Stimulated activated CD4-positive, alpha-beta T cell treated with anti-CD3 and anti-CD28 coated beads, Interleukin-12 subunit alpha, Interleukin-12 subunit beta, amount 100 ng/mL, for 48 hours (primary cell): ENCODE measurements at places on chromosomes 2 and 18.

GRCh38 chr2:224264259-224264658 lies 137.6 kb downstream of the FAM124B start:
- no peak for DNase-seq

GRCh38 chr2:19504400-19505198 lies 146.2 kb upstream of the OSR1 start:
- no peak for DNase-seq

GRCh38 chr2:152510621-152511020 lies 175.6 kb downstream of the FMNL2 start:
- DNase-seq, result no peak

GRCh38 chr2:205117125-205117524 lies 565.2 kb upstream of the NRP2 start:
- DNase-seq, result no peak

DNA sequence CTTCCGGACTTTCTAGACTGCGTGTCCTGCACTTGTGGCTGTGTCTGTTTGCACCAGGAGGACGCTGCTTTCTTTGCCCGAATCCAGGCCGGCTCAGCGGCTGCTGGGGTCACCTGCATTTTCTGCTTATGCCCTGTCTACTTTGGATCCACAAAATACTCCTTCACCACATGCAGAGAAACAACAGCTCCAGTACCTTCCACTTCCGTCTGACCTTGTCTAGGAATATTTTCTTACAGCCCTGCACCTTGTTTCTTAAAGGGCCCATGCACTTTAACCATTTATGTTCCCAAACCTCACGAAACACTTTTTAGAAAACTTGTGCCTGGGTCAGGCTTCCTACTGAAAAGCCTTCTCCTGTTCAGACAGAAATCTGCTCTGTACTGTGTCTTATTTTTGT lies 129.4 kb upstream of the NCK2 start:
- DNase-seq, result no peak

DNA sequence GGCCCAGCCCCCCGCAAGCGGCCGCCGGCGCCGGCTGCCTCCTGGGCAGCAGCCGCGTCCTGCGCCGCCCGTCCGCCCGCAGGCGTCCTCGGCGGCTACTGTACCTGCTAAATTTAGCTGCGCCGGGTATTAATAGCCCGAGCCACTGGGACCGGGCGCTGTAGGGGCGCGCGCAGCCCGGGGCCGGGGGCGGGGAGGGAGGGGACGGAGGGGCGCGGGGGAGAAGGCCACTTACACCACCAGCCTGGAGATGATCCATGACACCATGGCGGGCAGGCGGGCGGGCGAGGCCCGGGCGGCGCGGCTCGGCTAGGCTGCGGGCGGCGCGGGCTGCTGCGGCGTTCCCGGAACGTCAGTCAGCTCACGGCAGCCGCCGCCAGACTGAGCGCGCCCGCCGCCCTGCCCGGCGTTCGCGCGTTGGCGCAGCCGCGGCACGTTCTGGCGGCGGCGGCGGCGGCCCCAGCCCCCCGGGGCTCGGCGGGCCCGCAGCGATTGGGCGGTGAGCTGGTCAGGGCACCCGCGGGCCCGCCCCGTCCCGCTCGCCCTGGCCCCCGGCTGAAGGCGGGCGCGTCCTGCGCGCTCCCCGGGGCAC lies at the start of gene REEP1:
TSS of gene REEP1 (minus strand) at position 383 of the 592 bp plus-strand sequence. CDS start at position 267, 116 bp downstream.
- no peak for DNase-seq

- DNase-seq, result no peak
Observed at GRCh38 chr2:29802986-29803385, 118.4 kb downstream of the ALK start.

DNA sequence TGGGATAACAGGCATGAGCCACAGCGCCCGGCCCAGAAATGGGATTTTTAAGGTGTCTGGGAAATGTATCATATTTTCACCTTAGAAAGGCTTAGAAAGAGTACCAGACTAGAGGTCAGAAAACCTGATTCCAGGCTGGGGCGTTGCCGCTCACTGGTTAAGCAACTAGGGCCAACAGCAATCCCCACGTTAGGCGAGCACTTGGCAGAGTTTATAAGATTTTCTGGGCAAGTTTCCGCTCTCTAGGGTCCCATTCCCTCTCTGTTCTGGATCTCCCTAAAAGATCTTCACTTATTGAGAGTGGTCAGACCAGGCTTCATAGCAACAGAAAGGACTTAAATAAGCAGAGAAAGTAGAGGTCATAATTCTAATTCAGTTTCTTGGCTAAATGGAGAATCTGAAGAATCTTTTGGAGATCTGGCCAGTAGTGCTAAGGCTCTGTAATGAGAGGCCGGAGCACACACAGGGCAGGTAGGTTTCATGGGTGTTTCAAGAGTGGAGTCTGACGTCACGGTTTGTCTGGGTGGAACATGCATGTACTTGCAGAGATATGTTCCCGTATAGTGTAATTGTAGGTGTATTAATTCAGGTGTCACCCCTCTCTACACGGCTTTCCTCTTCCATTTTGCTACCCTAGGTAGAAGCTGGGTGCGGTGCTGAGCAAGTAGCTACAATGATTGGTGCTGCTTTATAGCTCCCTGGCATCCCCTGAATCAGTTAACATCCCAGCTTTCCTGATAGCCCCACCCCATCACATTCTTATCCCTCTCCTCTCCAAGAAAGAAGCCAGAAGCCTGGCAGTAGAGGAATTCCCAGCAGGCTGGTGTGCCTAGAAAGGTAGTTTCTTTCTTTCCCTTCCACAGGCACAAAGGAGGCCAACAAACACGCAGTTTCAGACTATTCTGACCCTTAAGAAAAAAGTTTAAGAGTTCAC lies 4.4 kb upstream of the SMAD7 start:
- DNase-seq, result no peak

DNA sequence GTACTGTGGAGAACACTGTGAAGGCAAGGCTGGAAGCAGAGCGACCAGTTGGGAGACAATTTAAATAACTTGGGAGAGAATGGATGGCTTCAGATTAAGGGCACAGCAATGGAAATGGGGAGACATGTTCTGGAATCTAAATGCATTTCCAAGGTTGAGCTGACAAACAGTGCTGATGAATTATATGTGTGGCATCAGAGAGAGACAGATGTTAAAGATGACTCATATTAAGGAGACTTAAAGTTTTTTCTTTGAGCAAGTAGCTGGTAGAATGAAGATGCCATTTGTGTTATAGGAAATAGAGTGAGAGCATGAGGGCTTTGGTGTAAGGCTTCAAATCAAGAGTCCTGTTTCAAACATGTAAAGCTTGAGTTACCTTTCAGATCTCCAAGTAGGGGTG lies 441.8 kb downstream of the SETBP1 start:
- DNase-seq, result no peak

DNA sequence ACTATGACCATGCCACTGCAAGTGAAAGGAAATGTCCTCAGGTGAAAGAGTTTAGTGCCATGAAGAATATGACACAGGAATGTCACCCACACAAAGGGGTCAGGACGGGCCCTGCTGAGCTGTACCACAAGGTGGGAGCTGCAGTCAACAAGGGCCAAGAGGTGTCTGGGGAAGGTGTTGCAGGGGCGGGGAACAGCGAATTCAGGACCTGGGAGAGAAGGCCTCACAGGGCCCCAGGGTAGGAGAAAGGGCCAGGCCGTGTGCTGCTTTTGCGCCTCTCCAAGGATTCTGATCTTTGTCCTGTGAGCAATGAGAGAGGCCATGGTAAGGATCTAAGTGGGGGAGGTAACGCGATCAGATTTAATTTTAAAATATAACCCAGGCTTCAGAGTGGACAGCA lies 23.6 kb downstream of the CYB5A start:
- DNase-seq, result no peak

DNA sequence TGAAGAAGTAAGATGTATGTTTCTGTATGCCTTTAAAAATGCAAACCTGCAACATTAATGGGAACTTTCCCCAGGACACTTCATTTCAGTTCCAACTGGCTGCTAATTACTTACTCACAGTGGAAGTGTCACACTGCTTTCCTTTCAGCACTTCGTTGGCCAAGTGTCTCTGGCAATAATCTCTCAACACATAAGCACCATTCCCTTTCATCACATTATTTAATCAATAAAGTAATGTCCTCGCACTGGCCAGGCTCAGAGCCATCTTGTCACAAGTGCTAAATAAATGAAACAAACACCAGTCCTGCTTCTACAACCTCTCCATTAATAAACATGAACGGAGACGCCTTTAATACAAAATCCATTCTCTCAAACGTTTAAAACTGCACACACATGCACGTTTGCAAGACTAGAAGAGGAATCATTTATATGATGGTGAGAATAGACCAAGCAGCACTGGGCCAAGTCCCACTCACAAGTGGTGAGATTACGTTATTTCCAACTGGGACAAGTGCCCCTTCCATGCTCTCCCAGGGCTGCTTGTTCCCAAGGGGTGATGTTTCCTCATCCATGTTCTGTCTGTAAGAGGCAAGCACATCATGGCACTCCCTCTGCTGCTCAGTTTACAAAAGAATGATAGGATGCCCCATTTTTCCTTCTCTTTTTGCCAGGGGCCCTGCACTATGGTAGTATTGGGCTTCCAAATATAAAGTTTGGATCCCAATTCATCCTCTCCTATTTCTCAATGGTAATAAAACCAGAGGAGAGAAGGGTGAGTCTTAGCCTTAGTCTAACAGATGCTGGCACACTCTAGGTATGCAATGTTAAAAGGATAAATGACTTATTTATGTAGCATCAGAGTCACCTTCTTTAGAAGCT lies 56.8 kb upstream of the ETAA1 start:
- DNase-seq, result no peak

DNA sequence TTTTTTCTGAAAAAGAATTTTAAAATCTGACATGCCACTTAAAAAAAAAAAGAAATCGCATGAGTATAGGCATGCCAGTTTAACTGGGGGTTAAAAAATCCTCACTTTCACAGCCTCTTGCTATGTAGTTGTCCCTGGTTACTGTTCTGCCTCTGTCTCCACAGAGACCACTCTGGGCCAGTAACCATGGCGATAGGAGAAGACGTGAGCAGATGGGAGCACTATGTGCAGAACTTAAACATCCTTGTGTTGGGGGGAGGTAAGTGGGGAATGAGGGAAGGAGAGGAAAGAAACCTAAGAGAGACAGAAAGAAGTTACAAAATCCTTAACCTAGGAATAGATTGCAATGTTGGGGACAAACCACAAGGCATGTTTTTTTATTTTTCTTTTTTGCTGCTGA lies 75.9 kb upstream of the CYRIA start:
- no peak for DNase-seq

DNA sequence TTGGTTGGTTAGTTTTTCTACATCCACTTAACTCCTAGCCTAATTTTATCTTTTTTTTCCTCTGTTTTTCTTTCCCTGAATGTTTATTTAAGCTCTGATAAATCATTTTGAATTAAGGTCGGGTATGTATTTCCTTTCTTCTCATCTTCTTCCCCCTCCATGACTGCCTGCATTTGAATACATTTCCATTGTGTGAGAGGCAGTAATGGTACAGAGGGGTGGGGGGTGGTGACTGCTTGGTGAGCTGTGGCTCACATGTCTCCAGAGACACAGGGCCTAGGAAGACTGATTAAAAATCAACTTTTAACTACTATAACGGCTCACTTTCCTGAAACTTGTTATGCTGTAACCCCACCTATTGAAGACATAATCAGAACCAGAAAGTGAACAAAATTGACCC lies 58.0 kb downstream of the NEDD4L start:
- DNase-seq, result no peak

GRCh38 chr18:71809711-71810110 lies 734.4 kb downstream of the CBLN2 start:
- DNase-seq, result no peak

DNA sequence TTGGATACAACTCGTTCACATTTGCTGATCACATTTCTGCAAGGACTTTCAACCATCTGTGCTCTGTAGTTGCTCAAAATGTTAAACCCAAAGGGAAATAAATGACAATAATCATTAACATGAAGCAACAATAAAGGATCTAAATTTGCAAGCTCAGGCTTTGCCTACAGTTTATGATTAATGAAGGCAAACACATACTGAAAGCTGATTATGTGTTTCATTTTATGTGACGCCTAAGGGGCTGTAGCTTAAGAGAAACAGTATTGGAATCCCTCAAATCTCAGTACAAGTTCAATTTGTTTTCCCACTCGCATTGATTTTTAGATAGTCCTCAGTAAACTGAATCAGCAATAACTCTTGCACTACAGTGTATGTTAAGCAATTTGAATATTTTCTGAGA lies 160.3 kb upstream of the FSIP2 start:
- no peak for DNase-seq

DNA sequence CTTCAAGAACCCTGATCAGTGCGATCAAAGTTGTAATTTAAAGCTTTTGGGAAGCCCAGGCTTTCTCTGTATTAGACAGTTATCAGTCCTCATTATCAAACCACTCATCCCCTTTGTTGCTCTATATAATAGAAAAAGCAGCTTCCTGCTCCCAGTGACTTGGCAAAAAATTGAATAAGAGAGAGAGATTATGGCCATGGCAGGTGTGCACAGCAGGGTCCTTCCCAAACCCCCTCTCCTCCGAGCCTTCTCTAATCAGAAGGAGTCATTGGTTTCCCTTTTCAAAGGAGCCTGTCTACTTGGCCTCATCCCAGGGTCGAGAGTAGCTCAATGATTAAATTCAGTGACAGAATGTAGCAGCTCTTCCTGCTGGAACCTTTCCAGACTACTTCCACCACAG lies 81.5 kb downstream of the SEMA4F start:
- no peak for DNase-seq

DNA sequence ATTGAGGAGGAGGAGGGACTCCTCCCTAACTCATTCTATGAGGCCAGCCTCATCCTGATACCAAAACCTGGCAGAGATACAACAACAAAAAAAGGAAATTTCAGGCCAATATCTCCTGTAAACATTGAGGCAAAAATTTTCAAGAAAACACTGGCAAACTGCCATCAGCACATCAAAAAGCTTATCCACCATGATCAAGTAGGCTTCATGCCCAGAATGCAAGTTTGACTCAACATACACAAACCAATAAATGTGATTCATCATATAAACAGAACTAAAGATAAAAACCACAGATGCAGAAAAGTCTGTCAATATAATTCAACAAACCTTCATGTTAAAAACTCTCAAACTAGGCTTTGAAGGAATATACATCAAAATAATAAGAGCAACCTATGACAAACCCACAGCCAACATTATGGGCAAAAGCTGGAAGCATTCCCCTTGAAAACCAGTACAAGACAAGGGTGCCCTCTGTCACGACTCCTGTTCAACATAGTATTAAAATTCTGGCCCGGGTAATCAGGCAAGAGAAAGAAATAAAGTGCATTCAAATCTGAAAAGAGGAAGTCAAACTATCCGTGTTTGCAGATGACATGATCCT lies 1014.3 kb downstream of the CBLN2 start:
- no peak for DNase-seq

DNA sequence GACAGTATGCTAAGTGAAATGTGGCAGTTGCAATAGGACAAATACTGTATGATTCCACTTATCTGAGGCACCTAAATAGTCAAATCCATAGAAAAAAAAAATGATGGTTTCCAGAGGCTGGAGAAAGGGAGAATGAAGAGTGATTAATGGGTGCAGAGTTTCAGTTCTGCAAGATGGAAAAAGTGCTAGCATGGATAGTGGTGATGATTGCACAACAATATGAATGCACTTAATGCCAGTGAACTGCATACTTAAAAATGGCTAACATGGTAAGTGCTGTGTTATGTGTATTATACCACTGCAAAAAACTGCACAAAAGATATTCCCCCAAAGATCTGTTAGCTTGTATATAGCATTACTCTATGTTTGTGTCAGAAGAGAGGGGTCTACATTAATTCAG lies 185.4 kb downstream of the INHBB start:
- no peak for DNase-seq

- DNase-seq, result no peak
Observed at GRCh38 chr2:135451966-135452365, 79.1 kb downstream of the ZRANB3 start.

- DNase-seq, result no peak
Observed at GRCh38 chr18:64183665-64184064, 34.8 kb upstream of the LINC00305 start.
